Stimulated activated CD4-positive, alpha-beta T cell treated with anti-CD3 and anti-CD28 coated beads, Interleukin-1b, Interleukin-23, amount 100 ng/mL, for 24 hours (primary cell): ENCODE measurements at places on chromosomes 3 and 15.

GRCh38 chr3:134232151-134232550 lies 18.5 kb downstream of the RYK start:
- no peak for DNase-seq

DNA sequence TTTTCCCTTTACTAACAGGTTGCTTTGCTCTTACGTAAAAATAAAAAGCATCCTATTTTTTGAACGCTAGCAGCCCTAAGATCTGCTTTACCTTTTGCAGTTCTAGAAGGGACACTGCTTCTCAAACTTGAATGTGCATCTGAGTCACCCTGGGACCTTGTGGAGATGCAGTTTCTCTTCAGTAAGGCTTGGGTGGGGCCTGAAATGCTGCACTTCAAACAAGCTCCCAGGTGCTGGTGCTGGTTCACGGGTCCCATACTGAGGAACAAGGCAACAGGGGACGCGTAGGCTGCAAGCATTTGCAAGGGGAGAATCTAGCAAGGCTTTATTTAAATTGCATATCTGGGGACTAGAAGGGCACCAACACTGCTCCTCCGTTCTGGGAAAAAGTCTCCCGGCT lies 30.0 kb downstream of the MB21D2 start:
- DNase-seq, result no peak

DNA sequence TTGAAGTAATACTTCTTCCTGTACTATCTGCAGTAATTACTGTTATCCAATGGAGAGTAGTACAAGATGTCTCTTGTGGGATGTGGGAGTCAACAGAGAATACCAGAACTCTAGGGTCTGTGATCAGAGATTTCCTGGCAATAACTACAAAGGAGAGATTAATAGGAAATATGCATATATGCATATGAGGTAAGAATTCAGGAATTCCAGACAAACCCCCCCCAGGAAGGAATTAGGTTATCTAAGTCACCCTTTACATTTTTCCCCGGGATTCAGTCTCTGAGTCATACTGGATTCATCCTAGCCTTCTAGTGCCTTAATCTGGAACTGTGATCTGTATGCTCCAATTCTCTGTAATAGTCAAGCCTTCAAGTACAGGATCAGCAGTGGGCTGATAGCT lies 49.4 kb downstream of the GTF2E1 start:
- no peak for DNase-seq

GRCh38 chr3:172275586-172275985 lies 172.7 kb downstream of the GHSR start:
- DNase-seq, result no peak

DNA sequence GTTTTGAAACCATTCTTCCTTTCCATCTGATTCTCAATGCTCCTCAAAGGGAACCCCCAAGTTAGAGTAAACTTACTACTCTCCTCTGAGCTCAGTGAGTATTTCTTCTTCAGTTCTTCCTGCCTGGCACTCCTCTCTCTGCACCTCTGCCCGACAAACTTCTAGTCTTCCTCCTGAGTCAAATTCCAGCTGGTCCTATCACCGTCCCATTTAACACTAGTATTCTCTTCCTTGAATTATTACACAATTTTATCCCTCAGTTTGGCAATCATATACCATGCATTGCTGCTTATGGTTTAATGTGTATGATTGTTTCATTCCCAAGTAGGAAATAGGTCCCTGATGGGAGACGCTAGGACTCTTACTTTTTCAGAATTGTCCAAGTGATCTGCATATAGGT lies 279.7 kb downstream of the MECOM start:
- DNase-seq, result no peak

GRCh38 chr3:151838574-151839312 lies 24.8 kb downstream of the AADAC start:
- DNase-seq, result no peak

- no peak for DNase-seq
Measured at GRCh38 chr3:59714066-59714465, 664.2 kb upstream of the CFAP20DC start.

DNA sequence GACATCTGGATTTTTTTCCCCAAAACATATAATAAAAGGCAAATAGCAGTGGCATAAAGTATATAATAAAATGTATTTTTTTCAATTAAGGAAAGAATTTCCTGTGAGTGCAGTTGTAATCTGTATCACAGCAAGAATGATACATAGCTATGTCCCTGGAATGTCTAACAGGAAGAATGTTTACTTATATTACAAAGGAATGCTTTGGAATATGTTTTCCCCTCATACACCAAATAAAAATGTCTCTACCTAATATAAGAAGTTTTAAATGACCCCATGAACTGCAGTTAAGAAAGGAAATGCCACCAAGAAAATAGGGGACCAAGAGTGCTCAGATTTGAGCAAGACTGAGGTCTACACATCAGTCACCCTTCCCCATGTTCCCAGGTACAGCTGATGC lies 38.0 kb upstream of the ATP11B start:
- no peak for DNase-seq

DNA sequence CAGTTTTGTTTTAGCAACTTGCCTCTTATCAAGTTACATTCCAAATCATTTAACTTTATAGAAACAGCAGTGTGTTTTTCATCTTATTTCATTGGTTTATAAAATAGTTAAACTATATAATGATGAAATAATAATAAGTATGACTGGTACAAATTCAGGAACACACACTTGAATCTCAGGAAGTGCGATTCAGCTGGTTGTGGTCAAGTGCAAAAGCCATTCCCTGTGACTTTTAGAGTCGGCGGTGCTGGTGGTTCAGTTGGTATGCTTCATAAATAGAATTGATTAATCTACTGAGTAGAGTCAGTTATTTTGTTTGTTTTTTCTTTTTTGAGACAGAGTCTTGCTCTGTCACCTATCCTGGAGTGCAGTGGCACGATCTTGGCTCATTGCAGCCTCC lies 22.7 kb downstream of the SACM1L start:
- DNase-seq, result no peak

GRCh38 chr3:189712906-189713483 lies 81.8 kb downstream of the TP63 start:
- DNase-seq, result no peak

GRCh38 chr3:99442599-99442998 lies 195.8 kb upstream of the COL8A1 start:
- DNase-seq, result no peak

DNA sequence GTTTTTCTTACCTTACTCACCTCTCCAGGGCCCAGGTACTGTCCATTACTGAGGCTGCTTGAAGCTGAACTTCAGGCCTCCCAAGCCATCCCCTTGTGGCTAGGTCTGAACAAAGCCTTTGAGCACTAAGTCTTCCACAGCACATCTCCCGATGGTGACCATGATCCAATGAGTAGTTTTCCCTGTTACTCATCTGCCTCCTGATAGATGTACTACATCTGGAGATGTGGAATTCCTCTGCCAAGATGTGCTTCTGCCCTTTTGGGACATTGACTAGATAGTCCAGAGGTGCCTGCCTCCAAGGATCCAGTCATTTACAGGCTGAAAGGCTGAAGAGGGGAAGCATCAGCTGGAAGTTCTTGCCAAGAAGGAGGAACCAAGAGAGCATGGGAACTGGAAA lies 28.9 kb upstream of the SLC35G2 start:
- DNase-seq, result no peak

GRCh38 chr15:25770618-25771337 lies 92.3 kb downstream of the ATP10A start:
- DNase-seq, result no peak

- DNase-seq, result no peak
Measured at GRCh38 chr15:99143655-99144610, 39.1 kb downstream of the SYNM start.

DNA sequence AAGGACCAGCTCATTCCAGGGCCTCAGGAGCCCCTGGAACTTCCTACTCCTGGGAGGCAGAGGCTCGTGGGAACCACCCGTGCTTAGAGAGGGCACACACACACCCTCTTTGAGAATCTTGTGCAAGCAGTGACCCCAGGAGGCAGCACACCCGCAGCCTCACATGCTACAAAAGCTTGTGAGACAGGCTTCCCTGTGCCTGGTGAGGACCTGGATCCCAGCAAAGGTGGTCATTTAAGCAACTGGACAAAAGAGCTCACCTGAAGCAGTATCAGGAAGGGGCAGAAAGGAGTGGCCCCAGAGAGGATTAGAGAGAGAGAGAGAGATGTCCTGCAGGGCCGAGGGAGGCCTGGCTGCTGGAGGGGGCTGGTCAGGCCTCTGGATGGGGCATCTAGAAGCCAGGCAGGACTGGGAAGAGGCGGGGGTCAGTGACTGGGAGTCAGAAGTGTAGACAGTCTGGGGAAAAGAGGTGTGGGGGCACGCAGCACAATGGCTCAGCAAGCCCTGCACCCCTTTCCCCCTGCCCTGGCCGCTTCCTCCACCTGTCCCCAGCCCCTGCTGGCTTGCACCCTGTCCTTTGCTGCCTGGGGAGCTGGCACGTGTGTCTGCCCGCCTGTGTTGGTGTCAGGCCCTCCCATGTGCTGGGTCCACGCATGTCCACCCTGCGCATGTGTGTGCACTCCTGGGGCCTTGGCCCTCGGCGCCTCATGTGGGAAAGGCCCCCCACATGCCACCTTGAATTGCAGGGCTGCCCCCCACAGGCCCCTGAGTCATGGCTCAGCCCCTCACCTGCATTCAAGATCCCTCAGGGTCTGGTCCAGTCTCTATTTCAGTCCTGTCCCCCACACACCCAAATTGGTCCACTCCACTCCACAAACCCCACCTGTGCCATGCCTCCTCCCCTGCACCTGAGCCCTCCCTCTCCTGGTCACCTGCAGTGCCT lies 36.9 kb downstream of the TSPAN3 start:
- no peak for DNase-seq

DNA sequence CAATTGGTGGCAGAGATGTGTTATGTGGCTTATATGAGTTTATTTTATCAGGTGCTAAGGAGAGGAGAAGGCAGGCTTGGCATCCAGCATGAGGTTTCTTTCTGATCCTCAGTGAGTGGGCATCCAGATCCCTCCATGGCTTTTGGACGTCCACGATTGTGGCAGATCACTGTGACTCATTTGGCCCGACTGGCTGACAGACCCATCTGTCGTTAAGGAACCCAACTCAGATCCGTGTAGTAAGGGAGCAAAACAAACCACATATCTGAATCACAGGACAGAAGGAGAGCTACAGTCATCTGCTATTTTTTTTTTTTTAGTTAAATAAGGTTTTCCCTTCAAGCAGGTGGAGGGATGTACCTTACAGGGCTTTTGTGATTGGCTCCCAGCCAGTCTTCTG lies 197.0 kb upstream of the KCNH8 start:
- no peak for DNase-seq

DNA sequence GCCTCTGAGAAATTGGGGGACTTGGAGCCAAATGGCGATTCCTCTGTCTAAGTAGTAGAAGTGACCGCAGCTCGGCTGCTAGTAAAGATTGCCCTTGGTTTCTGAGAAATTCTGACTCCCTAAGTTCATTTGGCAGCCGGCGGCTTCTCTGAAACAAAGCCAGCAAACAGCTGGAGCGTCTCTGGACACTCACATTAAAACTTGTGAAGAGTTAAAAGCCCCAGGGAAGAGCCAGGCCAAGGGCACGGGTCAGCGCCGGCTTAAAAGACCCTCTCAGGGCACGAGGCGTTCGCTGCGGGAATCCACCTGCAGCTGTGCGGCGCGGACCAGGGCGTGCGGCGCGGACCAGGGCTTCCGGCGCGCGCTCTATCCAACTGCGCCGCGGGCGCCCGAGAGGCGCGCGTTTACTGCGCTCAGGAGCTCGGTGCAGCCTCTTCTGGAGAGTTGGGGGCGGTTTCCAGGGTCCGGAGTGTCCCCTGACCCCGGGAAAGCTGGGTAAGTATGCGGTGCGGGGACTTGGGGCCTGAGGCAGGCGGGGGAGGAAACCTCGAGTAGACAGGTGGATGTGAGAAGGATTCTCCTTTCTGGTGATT lies at the start of gene COL6A5:
Gene COL6A5 (plus strand): TSS at position 186 of the 593 bp plus-strand sequence. CDS start 27,967 bp downstream, outside the sequence.
- no peak for DNase-seq

GRCh38 chr3:182971637-182972036 lies 8.7 kb downstream of the DCUN1D1 start:
- no peak for DNase-seq

GRCh38 chr3:7573330-7573729 lies 712.4 kb downstream of the GRM7 start:
- no peak for DNase-seq

DNA sequence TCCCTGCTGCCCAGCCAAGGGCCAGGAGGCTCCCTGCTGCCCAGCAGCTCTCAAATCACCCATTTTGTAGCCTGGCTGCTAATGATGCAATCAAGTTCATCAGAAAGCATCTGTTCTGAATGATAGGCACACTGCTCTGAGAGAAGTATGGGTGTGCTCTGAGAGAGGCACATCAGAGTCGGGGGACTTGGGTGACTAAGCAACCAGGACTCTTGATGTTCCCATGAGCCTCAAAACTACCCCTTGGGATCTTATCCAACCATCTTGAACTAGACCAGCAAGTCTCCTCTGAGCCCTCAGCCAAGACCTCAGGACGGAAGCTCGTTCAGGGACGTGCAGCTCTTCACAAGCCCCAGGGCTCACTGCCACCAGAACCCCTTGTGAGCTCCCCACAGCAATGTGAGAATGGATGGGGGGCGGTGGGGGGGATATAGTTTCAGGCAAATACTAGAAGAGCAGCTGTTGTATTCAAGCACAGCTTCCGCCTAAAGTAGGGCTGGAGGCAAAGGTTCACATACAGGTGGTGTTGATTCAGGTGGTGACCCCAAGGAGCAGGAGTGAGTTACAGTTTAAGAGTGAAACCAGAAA lies 52.2 kb upstream of the HES1 start:
- DNase-seq, result no peak

DNA sequence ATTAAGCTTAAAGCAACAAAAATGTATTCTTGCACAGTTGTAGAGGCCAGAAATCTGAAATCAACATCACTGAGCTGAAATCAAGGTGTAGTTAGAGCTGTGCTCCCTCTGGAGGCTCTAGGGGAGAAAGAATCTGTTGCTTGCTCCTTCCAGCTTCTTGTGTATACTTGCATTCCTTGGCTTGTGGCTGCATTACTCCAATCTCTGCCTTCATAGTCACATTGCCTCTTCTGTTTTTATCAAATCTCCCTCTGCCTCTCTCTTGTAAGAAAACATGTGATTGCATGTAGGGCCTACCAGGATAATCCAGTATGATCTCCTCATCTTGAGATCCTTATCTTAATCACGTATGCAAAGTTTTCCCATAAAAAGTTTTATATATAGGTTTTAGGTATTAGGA lies 487.9 kb upstream of the SGO1 start:
- DNase-seq, result no peak

DNA sequence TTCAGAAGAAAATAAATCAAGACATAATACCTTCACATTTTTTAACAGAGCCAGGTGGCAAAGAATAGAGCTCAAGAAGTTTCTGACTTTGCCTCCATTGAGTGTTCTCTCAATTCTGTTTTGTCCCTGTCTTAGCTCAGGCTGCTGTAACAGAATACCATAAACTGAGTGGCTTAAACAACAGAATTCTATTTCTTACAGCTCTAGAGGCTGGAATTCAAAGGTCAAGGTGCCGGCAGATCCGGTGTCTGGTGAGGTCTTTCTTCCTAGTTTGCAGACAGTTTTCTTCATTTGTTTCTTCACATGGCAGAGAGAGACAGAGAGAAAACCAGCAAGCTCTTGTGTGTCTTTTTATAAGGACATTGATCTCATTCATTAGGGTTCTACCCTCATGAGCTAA lies 25.6 kb downstream of the IQCH start:
- no peak for DNase-seq

GRCh38 chr3:50472958-50473357 lies 30.5 kb downstream of the CACNA2D2 start:
- no peak for DNase-seq
